ENCODE measurements at places on chromosomes 16 and 17.

- no peak for DNase-seq
These were observed 939.9 kb upstream of the SOX9 start for GRCh38 chr17:71180801-71181385.

- no peak for DNase-seq
These were observed 37.1 kb upstream of the LHX1 start for GRCh38 chr17:36900160-36900512.

GRCh38 chr16:84226026-84226425 lies 13.8 kb downstream of the KCNG4 start:
- DNase-seq = no peak

- no peak for DNase-seq
These were observed 13.6 kb upstream of the TMEM220 start for GRCh38 chr17:10743316-10744009.

DNA sequence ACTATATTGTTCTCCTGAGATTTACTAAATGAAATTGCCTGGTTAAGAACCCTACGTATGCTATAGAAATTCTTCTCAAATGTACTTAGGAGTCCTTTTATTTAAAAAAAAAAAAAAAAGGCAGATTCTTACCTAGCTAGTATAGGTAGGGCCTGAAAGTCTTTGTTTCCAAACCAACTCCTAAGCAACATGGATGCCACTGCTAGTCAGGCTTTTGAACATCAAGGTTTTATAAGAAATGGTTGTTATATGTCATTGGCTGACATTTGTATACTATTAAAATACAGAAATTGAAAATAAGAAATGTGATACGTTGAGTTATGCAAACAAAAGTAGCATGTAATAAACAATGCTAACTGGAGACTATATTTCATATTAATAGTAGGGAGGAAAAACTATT lies 1.2 kb downstream of the EVI2A start:
- DNase-seq = no peak

DNA sequence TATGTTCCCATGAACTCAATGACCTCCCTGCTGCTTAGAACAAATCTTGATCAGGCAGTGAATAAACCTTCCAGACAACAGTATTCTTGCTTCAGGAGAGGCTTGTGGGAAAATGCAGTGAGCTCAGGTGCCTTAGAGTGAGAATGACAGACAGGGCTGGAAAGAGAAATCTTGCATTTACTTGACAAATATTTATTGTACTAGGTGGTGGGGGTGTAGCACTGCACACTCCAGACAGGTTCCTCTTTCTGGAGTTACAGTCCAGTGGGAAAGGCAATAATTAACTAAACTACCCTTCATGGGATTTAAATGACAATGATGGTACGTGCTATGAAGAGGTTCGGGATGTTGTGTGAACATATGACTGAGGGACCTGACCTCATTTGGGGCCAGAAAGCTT lies 182.9 kb downstream of the SHISA9 start:
- DNase-seq = no peak

- DNase-seq = peak; percentile 80
These were observed 16.2 kb downstream of the CHST4 start for GRCh38 chr16:71542377-71542776.

DNA sequence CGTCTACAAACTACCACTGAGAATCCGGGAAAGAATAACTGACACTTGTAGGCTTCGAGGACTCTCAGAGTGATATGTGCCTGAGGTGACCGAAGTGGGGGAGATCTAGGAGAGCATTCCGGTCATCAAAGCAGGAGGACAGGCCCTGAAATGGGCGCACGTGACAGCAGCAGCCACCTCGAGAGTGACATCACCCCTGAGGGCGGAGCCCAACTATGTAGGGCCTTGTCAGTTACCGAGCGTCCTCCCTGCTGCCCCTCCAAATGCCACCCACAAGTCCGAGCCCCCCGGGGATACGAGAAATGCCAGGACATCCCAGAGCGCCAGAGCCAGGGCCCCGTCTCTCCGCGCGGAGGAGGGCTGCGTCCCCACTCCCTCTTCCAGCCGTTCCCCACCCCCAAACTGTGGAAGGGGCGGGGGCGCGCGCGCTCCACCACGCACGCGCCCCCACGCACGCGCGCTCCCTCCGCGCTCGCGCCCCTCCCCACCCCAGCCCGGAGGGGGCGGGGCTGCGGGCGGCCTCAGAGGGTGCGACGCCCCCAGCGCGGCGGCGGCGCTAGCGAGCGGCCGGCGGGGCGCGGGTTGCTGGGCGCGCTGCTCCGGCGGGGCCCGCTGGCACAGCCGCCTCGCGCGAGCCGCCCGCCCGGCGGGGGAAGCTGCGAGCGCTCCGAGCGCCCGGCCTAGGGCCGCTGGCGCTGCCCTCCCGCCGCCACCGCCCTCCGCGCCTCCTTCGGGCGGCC lies at the start of gene TANC2:
Gene TANC2 (plus strand): TSS at position 550 of the 740 bp plus-strand sequence. CDS start 43,325 bp downstream, outside the sequence.
- DNase-seq = peak; percentile 78

GRCh38 chr16:60608971-60609370 lies 1427.3 kb downstream of the CDH8 start:
- DNase-seq = no peak

GRCh38 chr16:28180655-28181460 lies 30.9 kb downstream of the XPO6 start:
- DNase-seq = no peak

GRCh38 chr17:46822388-46822921 lies 4.0 kb upstream of the WNT3 start:
- peak; percentile 59 for DNase-seq

GRCh38 chr17:80616705-80617104 lies 72.1 kb downstream of the RPTOR start:
- DNase-seq = no peak

- DNase-seq = no peak
These were observed 28.8 kb downstream of the TMEM238L start for GRCh38 chr17:10775058-10775457.

All from activated naive CD4-positive, alpha-beta T cell treated with anti-CD3 and anti-CD28 coated beads for 36 hours (primary cell).